Kidney (tissue), 22 donors: ENCODE measurements at places on chromosomes 3 and 15. TPM values are rescaled to one million over a fixed set of nuclear protein-coding genes. Genes with fewer than 3 reads are reported as not detected.

Gene C3orf18
- 14.9 TPM for polyA plus RNA-seq

DNA sequence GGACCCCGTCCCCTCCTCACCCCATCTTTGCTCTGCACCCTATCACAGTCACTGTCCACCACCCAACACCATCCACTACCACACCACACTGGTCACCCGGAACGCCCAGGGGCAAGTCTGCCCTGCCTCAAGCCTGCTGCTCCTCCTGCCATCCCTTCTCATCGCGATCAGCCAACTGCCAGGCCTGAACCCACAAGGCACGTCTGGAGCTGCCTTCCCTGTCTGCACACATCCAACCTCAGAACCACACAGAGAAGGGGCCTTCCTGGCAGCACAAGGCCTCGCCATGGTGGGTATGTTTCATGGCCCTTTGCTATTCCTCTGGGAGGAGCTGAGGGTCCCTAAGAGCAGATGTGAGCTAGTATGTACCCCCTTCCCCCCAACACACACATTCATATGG lies 3.4 kb upstream of the DUSP7 start:
- no peak for DNase-seq

- no peak for DNase-seq
These were observed 40.6 kb downstream of the FOXB1 start for GRCh38 chr15:60044636-60045270.

GRCh38 chr15:49751191-49751590 lies 130.3 kb downstream of the DTWD1 start:
- no peak for DNase-seq

Gene SLC15A2
- polyA plus RNA-seq: 9.0 TPM

GRCh38 chr3:13595485-13595884 lies 46.6 kb downstream of the FBLN2 start:
- DNase-seq: no peak

DNA sequence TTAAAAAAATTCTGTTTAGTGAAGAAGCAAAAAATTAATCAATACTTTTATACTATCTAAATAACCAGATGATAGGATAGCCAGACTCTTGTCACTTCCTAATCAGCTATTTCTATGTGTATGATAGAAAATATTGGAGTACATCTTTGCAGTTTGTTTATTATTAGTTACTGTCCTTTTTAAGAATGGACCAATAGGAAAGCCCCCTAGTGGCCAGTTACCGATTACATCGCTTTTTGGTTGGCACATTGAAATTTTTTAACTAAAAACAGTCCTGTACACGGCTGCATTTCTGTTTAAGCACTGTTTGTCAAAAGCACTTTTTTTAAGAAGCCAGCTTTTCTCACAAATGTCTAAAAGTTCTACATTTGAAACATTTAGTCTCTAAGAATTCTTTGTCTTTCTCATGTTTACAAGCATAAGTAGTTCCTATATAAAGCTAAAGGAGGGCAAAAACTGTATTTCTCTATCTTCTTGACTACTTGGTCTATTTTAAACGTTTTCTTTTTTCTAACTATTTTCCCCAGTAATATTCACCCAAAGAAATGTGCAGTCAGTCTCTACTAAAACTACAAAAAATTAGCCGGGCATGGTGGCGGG lies 253.2 kb upstream of the LRTM1 start:
- peak; percentile 21 for DNase-seq

- no peak for DNase-seq
These were observed 167.8 kb downstream of the CHST2 start for GRCh38 chr3:143287403-143287802.

GRCh38 chr15:37941779-37942178 lies 7.3 kb downstream of the TMCO5A start:
- no peak for DNase-seq

GRCh38 chr15:66023311-66023972 lies 154.2 kb downstream of the RAB11A start:
- no peak for DNase-seq

DNA sequence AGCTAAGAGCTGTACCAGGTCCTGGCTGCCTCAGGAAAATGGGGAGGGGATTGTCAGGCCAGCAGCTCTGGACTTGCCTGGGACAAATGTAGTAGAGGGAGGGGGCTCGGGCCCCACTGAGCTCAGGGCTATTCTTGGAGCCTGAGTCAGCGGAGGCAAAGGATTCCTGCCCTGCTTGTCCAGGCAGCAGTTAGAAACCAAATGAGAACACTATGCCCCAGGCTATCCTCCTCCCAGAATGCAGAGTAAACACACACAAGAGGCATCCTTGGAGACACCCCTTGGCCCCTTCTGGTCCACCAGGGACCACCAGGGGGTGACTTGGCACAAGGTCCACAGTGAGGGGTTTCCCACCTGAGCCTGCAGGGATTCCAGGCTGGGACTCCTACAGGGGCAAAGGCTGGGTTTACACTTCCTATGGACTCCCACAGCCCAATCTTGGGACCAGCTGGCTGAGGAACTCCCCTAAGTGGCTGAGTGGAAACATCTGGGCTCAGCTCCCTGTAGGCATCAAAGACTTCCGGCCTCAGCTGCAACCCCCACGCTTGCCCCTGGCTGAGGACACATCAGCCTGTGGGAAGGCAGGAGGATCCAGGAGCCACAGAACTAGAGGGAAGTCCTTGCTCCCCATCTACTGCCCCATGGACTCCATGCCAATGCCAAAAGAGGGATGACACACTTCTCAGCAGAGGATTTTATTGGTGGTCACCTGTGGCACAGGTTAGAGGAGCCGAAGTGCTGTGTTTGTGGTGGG lies 3.4 kb upstream of the COL7A1 start:
- DNase-seq: no peak

DNA sequence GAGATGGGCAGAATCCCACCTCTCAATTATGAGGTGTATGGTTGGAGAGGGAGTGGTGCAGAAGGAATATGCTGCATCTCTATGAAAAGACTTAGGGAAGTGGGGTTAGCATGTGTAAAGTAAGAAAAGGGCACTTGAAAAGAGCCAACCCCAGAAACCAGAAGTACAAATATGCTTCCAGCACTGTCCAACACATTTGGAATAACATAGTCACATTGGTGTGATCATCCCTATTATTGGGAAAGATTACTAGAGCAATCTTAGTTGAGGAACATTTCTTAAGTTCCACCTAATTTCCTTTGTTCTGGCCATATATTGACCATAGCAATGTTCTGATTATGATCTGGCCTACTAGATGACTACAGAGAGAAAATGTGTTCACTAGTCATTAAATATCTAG lies 34.3 kb downstream of the HMG20A start:
- no peak for DNase-seq

DNA sequence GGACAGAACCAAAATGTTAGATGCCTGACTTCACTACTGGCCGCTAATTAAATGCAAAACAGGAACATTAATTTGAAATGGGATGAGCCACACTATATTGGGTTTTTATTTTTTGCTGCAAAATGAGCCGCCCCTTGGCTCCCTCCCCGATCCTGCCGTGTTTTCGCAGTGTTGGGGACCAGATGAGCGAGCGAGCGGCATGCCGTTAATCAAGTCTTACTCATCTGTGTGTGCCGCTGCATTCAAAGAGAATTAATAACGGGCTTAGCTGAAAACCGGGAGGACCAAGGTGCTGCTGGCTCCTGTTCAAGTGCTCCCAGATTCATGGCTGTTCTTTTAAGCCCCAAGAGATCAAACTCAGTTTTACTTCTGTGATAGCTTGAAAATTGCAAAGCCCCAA lies 20.0 kb downstream of the TAFA4 start:
- DNase-seq: no peak

DNA sequence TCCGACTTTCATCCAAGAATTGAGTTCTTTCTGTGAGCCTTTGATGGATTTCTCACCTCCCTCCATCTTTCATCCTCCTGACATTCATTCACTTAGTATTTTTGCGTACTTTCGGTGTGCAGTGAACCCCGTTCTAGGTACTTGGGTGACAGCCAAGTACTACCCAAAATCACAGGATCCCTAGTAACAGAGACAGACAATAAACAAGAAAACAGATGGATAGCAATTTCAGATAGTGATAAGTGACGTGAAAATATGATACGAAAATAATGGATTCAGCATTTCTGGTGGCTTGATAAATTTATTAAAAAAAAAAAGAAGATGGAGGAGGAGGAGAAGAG lies 264 bp upstream of the CMTM6 start:
- no peak for DNase-seq

DNA sequence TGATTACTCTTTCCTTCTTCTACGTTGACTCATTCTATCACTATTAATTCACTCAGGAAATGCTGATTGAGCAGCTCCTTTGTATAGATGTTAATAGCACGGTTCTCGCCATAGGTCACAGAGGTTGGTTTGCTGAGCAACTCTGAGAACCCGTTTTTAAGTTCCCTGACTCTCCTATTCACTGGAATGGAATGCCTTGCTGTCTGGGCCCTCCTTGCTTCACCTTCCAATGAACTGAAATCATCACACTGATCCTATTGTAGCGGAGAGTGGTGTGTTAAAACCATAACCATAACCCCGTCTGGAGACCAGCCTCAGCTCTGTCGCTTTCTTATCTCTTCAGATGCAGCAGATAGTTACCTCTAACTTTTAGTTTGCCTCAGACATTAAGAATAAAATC lies 323.6 kb downstream of the GABRB3 start:
- no peak for DNase-seq

Gene CHRNA5
- 0.41 TPM for polyA plus RNA-seq

GRCh38 chr3:120161902-120162301 lies 67.7 kb upstream of the GSK3B start:
- DNase-seq: no peak

Gene PSTPIP1
- polyA plus RNA-seq: 2.2 TPM

Gene VPS13C
- polyA plus RNA-seq: 12.5 TPM

- no peak for DNase-seq
These were observed 62.9 kb downstream of the ZNF445 start for GRCh38 chr3:44414517-44415090.

- no peak for DNase-seq
These were observed 36.0 kb downstream of the MNS1 start for GRCh38 chr15:56428821-56429458.

Gene ITGA11
- polyA plus RNA-seq: 3.4 TPM

DNA sequence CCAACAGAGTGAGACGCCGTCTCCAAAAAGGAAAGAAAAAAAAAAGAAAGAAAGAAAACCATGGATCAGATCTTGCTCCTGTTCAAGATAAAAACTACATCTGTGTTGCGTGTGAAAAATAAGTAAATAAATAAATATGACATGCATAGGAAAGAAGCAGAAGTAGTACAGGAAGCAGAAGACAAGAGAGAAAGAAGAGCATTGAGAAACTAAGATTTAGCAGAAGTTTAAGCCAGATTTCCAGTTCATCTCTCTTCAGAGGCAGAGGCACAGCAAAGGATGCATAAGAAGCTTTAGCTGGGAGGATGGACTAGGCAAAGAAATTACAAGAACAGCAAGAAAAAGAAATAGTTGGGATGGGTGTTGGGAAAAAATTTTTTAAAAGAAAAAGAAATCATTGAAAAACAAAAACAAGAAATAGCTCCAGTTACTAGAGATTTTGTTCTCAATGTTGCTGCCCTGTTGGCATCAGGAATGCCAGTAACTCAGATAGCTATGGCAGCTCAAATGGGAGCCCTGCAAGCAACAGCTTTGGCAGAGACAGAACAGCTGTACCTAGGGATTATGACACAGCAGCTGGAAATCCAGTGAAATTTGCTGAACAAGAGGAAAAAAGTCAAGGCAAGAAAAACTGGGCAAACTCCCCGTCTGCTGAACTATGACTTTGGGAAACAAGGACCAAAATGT lies 17.3 kb downstream of the AP3S2 start:
- DNase-seq: no peak

Gene IL1RAP
- polyA plus RNA-seq: 1.7 TPM

Gene CPLX3
- polyA plus RNA-seq: not detected

DNA sequence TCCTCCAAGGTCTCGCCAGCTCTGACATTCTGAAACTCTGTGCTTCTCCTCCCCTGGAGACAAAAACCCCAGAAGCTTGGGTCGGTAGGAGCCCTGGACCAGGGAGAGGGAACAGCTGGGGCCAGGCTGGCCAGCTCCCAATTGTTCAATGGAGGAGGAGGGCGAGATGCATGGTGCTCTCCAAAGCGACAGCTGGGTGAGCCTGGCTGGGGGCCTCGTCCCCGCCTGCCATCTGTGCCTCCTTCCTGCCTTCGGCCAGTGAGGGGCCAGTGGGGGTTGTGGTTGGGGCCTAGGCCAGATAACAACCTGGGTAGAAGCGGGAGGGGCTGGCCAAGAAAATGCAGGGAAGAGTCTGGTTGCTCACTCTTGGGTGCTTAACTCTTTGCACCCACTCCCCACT lies 79.4 kb downstream of the CORO2B start:
- no peak for DNase-seq

Gene ROPN1B
- not detected for polyA plus RNA-seq

DNA sequence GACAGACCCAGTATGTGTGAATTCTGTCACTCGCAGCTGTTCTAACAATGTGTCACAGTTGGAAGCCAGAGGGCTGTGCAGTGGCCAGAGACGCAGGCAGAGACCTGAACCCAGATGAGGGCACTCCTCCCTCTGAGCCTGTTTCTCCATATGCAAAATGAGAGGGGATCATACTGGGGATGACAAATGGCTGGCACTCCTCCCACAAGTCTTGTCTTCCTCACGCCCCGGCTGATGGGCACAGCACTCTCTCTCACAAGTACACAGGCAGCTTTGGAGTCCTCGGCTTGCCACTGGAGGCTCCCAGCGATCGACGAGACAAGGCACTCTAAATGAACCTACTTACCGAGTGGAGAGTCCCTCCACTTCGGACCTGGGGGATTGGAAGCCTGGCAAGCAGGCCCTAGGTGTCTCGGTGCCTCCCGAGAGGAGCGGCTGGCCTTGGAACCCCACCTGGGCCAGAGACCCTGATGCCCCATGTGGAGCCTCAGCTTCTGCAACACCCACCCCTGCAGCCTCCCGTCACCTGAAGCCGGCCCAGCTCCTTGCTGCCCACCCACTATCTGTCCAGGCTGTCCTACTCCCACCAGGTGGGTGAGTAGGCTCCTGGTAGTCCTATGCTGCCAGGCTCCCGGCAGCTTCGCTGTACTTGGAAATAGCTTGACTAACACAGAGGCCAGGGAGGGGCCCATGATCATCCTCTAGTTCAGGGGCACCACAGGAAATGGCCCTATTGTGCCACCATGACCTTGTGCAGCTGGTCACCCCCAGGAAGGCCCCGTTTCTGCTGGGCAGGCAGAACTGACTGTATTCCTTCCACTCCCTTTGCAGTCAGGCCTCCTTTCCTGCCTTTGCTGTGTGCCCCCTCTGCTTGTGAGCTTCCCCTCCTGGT lies 65.0 kb upstream of the IQSEC1 start:
- no peak for DNase-seq

- DNase-seq: peak; percentile 38
These were observed 195.4 kb downstream of the GOLGA6L6 start for GRCh38 chr15:20346082-20346805.

Gene SLC2A2
- 31.0 TPM for polyA plus RNA-seq

GRCh38 chr3:185793381-185793780 lies 31.5 kb downstream of the IGF2BP2 start:
- no peak for DNase-seq

- DNase-seq: no peak
These were observed 12.8 kb downstream of the HEMK1 start for GRCh38 chr3:50582083-50582482.

Gene SCN11A
- polyA plus RNA-seq: 0.17 TPM

- no peak for DNase-seq
These were observed 25.9 kb downstream of the SMAD3 start for GRCh38 chr15:67091071-67091979.

GRCh38 chr3:60555686-60556354 lies 695.4 kb downstream of the FHIT start:
- no peak for DNase-seq

Gene GPR27
- polyA plus RNA-seq: 5.5 TPM

- DNase-seq: no peak
These were observed 18.8 kb downstream of the PSTPIP1 start for GRCh38 chr15:77013776-77014131.

GRCh38 chr3:14534516-14535191 lies 5.5 kb downstream of the GRIP2 start:
- peak; percentile 60 for DNase-seq
